ENCODE measurements at places on chromosomes 11 and 22. TPM values are rescaled to one million over a fixed set of nuclear protein-coding genes. Genes with fewer than 3 reads are reported as not detected.

ADM2 gene
- 4.6 TPM for total RNA-seq

RASL10A gene
- total RNA-seq, result 5.3 TPM

TRPM5 gene
- 0.60 TPM for total RNA-seq

PLEKHA7 gene
- total RNA-seq, result 94.4 TPM

CDC42EP1 gene
- total RNA-seq, result 33.4 TPM

VSIG10L2 gene
- total RNA-seq, result 0.75 TPM

CACNA1I gene
- 0.75 TPM for total RNA-seq

GRIA4 gene
- total RNA-seq, result not detected

USP35 gene
- total RNA-seq, result 10.0 TPM

ATF4 gene
- 381 TPM for total RNA-seq

BIRC2 gene
- total RNA-seq, result 44.4 TPM

AQP11 gene
- 0.34 TPM for total RNA-seq

FGF19 gene
- total RNA-seq, result not detected

OR2AG1 gene
- not detected for total RNA-seq

PLAAT5 gene
- 2.1 TPM for total RNA-seq

HPX gene
- total RNA-seq, result 1.2 TPM

LRRC4C gene
- total RNA-seq, result 3.6 TPM

KCNE3 gene
- 5.9 TPM for total RNA-seq

GAL gene
- total RNA-seq, result 0.65 TPM

NCF4 gene
- total RNA-seq, result 27.2 TPM

ZNF280B gene
- 1.5 TPM for total RNA-seq

TCN1 gene
- total RNA-seq, result 3.3 TPM

ANGPTL5 gene
- total RNA-seq, result not detected

WNT7B gene
- total RNA-seq, result 58.6 TPM

APOA5 gene
- not detected for total RNA-seq

GALR3 gene
- not detected for total RNA-seq

Measured in ureter (tissue), 1 donor.